ENCODE measurements at places on chromosomes 2 and 18.

DNA sequence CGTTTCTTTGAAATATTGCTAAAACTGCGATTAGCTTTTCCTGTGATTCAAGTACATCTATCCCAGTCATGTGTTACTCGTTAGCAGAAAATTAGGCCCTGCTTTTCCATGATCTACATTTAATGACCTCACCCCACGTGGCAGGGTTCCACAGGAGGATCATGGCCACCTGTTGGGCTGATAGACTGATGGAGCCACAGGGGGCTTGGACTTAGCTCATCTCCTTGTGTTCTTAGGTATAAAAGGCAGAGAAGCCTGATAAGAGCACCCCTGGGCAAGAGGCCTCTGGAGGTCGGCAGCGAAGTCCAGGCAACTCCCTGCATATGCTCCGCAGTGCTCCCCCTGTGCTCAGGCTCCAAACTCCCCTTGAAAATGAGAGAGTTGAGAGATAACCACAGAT is 12.9 kb downstream of the FZD7 start:
- DNase-seq, result peak; percentile 7

DNA sequence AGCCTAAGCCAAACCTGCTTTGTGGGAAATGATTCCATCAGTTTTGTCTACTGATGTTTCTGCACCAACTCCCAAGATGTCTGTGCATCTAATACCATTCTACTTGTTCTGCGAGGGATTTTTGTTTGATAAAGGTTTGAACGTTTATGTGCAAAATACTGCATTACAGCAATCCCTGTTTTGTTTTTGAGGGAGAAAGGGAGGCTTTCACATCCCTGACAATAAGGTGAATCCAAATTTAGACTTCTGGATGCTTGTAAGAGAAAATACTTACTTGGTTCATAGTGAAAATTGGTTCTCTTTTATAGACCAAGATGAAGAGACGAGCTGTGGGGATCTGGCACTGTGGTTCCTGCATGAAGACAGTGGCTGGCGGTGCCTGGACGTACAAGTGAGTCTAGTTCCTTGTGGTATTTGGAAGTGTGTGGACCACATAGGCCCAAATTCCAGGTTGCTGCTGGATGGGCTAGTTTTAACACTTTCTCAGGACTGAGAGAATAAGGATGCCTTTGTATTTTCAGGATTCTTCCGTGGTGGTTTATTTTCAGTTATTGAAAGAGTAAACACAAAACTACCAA is 1.1 kb downstream of the RPL37A start:
- no peak for DNase-seq

GRCh38 chr18:7754258-7754657 is 187.1 kb downstream of the PTPRM start:
- no peak for DNase-seq

GRCh38 chr2:60872510-60872928 is 8.9 kb upstream of the REL start:
- DNase-seq, result no peak

DNA sequence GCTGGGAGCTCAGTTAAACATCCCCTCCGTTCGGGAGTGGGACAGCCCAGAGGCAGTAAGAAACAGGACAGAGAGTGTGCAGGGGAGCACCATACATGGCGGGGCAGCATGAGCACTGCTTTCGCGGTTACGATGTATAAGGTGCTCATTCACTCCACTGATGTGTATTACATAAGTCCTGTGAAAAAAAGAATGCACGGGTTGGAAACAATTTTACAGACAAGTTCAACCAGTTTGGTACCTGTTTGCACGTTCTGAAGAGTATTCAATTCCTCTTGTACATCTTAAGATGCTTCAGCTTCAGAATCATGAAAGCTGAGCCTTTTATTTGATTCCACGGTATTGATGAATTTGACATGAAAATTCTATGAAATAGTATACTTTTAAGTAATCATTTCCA is 97.8 kb upstream of the NETO1 start:
- no peak for DNase-seq

DNA sequence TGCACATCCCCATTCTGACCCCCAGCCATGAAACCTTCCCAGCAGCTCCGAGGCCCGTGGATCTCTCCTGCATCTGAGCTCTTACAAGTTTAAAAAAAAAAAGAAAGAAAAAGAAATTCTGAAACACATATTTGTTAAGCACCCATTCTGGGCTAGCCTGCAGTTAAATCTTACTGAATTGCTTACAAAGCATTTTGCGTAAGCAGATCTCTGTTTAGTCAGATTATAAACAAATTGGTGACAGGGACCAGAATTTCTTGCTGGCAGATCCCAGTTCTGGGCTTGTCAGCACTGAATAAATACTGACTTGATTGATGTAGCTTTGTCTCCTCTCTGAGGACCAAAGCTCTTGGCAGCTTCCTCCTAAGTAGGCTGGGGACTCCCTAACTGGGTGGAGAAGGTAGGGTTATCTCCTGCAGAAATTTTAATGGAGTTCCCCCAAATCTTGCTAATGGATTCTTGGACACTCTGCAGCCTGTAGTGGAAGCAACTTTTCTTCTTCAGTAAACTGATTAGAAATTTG is 160.9 kb downstream of the MIB1 start:
- DNase-seq, result no peak

GRCh38 chr2:168718622-168719021 is 83.8 kb upstream of the NOSTRIN start:
- no peak for DNase-seq

GRCh38 chr18:24021505-24021904 is 7.0 kb downstream of the TTC39C start:
- no peak for DNase-seq

DNA sequence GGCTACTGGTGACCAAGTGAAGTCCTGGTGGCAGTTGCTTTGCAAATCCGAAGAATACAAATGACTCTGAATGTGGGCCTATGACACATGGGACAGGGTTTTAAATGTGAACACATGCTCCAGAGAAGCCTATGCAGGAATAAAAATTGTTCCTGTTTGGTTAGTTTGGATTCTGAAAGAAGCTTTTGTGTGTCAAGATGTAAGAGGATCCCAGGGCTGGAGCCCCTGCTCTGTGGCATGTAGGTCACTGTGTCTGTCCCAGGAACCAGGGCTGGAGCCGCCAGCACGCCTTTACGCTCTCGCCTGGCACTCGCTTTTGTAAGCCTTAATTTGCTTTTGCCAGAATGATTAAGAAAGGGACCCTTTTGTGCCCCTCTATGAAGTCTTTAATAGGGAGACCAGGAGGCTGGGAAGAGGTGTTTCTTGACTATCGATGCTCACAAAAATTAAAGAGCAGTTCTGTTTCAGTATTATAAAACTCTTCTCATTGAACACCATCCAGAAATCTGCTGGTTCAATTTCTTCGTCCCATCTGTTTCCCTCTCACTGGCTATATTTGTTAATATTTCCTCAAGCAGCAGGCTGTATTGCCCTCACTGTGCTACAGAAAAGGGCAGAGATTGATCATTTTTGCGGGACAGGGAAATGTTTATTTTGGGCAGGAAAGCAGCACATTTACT is 532.7 kb upstream of the POU3F3 start:
- no peak for DNase-seq

GRCh38 chr2:194054313-194054712 is 1602.7 kb upstream of the SLC39A10 start:
- DNase-seq, result no peak

DNA sequence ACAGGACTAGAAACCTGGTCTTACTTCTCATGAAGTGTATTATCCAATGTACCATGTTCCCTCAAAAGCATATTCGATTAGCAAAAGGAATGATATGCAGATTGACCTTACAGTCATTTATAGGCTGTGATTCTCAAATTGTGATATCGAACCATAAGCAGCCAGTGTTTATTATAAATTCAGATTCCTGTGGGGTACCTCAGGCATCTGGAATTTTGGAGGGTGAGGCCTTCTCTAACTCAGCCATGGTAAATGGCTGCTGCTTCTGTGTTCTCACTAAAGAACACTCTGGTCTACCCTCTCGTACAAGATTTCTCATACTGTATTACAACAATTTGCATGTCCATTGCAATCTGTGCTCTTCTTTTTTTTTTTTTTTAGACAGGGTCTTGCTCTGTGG is 84.5 kb downstream of the PRPF40A start:
- no peak for DNase-seq

GRCh38 chr2:197973772-197974171 is 169.4 kb downstream of the PLCL1 start:
- no peak for DNase-seq

GRCh38 chr2:209472871-209473270 is 49.0 kb downstream of the MAP2 start:
- no peak for DNase-seq

GRCh38 chr2:220586980-220587530 is 959.6 kb downstream of the SLC4A3 start:
- no peak for DNase-seq

- peak; percentile 56 for DNase-seq
These were observed 87.1 kb upstream of the DNAJC10 start for GRCh38 chr2:182628916-182629315.

- peak; percentile 20 for DNase-seq
These were observed 918 bp upstream of the NABP1 start for GRCh38 chr2:191676790-191677645.

DNA sequence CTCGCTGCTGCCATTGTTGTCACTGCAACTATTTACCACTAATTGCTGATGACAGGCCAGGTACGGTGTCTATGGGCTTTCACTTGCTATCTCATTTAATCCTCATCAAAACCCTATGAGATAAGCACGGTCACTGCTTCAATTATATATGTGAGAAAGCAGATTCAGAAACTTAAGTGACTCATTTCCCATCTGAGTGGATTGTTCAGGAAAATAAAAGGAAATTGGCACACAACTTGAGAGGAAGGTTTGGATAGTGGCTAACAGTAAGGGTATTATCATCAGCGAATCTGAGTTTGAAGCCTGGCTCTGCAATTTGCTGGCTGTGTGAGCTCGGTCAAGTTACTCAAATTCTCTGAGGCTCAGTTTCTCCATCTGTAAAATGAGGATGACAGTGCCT is 196.0 kb downstream of the KCNS3 start:
- no peak for DNase-seq

GRCh38 chr18:76349067-76349715 is 145.9 kb downstream of the ZNF516 start:
- DNase-seq, result peak; percentile 92

- peak; percentile 72 for DNase-seq
These were observed 102.1 kb downstream of the SMAD7 start for GRCh38 chr18:48848641-48849143.

DNA sequence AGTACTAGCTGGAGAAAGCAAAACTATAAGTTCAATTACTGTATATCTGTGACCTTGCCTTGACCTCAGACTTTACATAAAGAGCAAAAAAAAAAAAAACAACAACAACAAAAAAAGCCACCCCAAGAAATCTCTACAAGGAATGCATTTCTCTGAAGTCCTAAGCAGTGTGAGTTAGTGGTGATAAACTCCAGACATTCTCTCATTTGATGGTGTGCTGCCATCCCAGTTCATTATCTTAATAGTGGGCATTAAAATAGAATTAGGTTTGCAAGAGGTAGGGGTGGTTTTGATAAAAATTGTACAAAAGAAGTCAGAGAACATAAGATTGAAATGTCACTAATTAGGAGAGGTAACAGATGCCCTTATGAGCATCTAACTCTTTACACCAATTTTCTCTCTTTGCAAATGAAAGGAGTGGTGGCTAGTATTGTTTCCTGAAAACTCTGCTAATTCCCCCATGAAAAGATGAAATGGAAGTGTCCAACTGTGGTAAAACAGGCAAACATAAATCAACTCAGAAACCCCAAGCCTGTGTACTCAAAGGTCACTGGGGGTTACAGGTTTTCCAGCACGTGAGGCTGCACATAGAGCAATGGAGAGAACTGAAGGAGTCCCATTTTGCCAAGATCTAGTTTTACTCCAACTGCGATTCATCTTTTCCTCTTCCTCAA is 131.9 kb downstream of the MEIS1 start:
- peak; percentile 92 for DNase-seq

GRCh38 chr2:162768656-162769055 is 69.9 kb downstream of the KCNH7 start:
- peak; percentile 96 for DNase-seq

DNA sequence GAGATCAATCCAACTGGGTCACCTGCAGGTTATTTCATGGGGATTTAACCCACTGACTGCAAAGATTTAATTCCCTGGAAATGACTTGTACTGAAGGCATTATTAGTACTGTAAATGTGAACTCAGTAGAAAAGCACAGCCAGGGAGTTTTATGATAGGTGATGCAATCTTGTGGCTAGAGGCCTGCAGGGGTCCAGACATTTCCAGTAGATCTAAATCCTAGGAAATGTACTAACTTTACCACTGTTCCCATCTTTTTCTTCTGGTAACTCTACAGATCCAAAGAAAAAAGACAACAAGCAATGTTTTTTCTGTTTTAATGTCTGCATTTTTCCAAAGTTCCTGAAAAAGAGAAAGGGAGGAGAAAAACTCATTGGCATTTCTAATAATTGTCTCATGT is 500.1 kb downstream of the ARHGAP15 start:
- DNase-seq, result no peak

DNA sequence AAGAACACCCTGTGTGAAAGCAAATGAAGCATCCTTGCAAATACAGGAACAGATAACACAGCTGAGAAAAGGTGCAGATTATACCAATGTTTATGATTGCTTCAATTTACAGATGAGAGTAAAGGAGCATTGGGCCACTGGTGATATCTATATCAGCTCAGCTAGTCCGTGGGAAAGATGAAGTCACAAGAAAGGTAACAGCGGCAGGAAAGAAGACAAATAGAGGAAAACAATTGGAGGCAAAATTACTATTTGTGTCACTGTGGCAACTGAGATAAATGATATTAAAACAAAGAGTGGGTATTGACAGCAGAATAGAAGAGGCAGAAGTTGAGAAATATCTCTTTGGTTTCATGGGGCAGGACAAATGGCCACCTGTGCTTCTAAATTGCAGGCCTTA is 121.2 kb upstream of the CAVIN2 start:
- DNase-seq, result peak; percentile 21

DNA sequence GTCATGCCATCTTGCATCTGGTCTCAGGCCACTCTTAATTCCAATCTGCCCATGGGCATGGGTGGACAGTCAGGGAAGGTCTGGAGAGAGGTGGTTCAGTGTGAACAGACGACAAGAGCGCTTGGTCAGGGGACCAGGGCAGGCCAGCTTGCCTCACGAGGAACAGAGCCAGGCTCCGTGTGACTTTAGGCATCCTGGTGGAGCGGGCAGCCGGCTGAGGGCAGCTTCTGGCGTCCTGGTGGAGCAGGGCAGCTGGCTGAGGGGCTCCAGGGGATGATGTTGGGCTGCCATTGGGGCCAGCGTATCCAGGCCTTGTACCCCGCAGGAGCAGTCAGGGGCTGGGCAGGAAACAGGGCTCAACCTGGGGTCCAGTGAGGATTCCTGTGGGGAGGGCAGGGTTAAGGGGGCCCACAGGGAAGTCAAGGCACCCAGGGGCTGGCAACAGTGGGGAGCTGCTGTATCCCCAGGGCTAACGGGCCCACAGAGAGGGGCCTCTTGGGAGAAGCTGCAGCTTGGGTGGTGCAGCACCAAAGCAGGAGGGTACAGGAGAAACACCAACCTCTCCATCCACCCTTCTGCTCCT is 197.9 kb upstream of the TWIST2 start:
- DNase-seq, result no peak

DNA sequence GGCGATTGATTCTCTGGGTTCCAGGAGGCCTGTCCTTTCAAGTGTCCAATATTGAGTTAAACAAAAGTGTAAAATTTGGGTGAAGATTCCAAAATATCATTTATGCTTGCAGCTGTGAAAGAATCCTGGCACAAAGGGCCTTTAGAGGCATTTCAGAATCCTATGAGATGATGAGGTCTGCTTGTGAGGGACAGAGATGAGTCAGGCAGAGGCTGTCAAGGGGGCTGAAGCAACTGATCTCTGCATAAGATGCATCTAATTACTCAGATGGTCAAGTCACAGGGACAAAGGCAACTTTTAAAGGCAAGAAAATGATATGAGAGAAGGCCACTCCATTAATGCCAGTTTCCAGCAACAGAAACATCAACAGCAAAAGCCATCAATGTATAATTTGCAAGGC is 78.8 kb downstream of the FHOD3 start:
- no peak for DNase-seq

- no peak for DNase-seq
These were observed 73.7 kb downstream of the CTIF start for GRCh38 chr18:48612511-48612910.

Data from NCI-H69 (cell line).